ENCODE measurements at places on chromosomes 12 and 14. TPM values are rescaled to one million over a fixed set of nuclear protein-coding genes. Genes with fewer than 3 reads are reported as not detected.

The CCDC60 gene
- total RNA-seq, result not detected

The DACT1 gene
- 0.81 TPM for total RNA-seq

The LYZ gene
- not detected for total RNA-seq

The REP15 gene
- total RNA-seq, result 0.60 TPM

The KLHL33 gene
- not detected for total RNA-seq

The SLC5A8 gene
- not detected for total RNA-seq

The DGLUCY gene
- 14.3 TPM for total RNA-seq

The RCOR1 gene
- total RNA-seq, result 28.1 TPM

The CCDC197 gene
- total RNA-seq, result not detected

The DLK1 gene
- total RNA-seq, result 0.44 TPM

The AMHR2 gene
- total RNA-seq, result 2.0 TPM

The ACIN1 gene
- 118 TPM for total RNA-seq

The ADGRD1 gene
- total RNA-seq, result 0.57 TPM

The ERBB3 gene
- total RNA-seq, result 2.0 TPM

The CD163L1 gene
- 0.52 TPM for total RNA-seq

The TBC1D30 gene
- total RNA-seq, result 1.8 TPM

The TMPRSS12 gene
- total RNA-seq, result not detected

The CEBPE gene
- not detected for total RNA-seq

The WIF1 gene
- total RNA-seq, result not detected

The OR6C74 gene
- not detected for total RNA-seq

The BCL11B gene
- total RNA-seq, result 0.26 TPM

The PIANP gene
- 0.87 TPM for total RNA-seq

The TCL1B gene
- total RNA-seq, result not detected

The CHFR gene
- 21.9 TPM for total RNA-seq

The TDRD9 gene
- total RNA-seq, result not detected

The WNT5B gene
- total RNA-seq, result 2.1 TPM

The KERA gene
- not detected for total RNA-seq

The PLEKHG7 gene
- total RNA-seq, result 0.02 TPM

The JPH4 gene
- total RNA-seq, result not detected

The KRT80 gene
- 58.9 TPM for total RNA-seq

The DNAI7 gene
- total RNA-seq, result 0.07 TPM

The KRT78 gene
- total RNA-seq, result not detected

The MED13L gene
- total RNA-seq, result 25.2 TPM

The OR6S1 gene
- total RNA-seq, result not detected

The PMCH gene
- not detected for total RNA-seq

The FKBP4 gene
- total RNA-seq, result 129 TPM

The IFT43 gene
- 41.6 TPM for total RNA-seq

The CISTR gene
- not detected for total RNA-seq

The CLEC4D gene
- total RNA-seq, result not detected

The TAPBPL gene
- 4.0 TPM for total RNA-seq

The MGP gene
- 0.06 TPM for total RNA-seq

The KRT75 gene
- 0.29 TPM for total RNA-seq

The KRT5 gene
- 0.25 TPM for total RNA-seq

The RFX4 gene
- total RNA-seq, result not detected

The MFAP5 gene
- not detected for total RNA-seq

The BRF1 gene
- total RNA-seq, result 28.9 TPM

The EPYC gene
- not detected for total RNA-seq

The MYRFL gene
- not detected for total RNA-seq

All from A549 treated with CpdA at 1 μM for 4 hours (cell line).